Effector CD8-positive, alpha-beta T cell (primary cell): ENCODE measurements at places on chromosomes 4 and X.

- no peak for DNase-seq
These were observed 3.6 kb downstream of the NKX1-1 start for GRCh38 chr4:1402516-1403091.

DNA sequence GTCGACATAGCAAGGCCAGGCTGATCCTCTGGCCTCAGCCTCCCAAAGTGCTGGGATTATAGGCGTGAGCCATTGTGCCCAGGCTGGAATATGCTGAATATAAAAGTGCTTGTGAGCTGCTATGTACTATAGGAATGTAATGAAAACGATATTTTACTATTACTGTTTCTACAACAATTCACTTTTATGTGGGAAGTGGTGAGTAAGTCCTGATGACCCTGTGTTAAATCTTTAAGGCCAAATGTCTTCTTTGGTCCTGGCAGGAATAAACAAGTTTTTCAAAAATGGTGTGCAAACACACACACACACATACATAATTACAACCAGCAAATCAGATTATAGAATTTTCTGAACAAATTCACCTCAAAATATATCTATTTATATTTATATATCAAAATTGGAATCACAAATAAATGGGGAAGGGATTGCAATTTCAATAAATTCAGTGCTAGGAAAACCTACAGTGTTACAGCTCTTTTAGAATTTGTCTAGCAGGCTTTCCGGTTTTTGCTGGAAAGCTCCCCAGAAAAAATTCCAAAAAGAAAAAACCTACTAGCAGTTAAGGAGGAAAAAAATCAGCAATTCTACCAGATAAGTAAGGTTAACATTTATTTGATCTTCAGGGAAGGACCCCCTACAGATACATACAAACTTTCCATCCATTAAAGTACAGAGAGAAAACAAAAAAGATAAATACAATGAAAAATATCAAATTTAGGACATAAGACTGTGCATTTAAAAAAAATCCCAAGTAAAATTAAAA, 17.9 kb downstream of the SMIM14 start:
- no peak for DNase-seq

DNA sequence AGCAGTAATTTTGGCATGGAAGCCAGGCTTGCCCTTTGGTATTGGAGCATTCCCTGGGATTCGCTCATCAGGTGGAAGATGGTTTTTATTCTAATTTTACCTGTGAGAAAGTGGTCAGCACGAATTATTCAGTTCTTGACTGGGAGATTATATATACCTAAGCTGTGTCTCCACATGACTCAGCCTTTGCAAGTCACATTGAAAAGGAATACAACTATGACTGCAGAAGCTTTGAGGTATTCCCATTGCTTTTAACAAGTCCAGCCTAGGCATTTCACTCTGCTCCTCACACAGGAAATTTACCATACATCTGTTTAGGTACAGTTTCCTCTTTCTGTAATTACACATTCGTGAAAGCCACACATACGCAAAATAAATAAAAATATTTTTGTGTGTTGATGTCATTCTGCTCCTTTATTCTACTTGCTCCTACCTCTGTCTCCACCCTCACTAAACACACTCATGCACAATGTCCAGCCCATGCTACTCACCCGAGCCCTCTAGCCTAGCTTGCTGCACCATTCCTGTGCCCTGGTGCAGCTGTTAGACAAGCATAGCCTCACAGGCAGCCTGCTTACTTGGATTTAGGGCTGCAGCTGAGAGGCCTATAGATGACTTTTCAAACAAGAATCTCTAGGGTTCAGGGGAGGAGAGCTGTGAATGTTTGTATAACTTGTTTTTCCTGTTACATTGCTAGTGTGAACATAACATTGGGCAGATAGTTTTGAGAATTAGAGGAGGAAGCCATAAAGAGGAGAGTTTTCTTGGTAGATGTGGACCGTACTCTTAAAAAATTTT, 504.4 kb upstream of the FAT1 start:
- no peak for DNase-seq

DNA sequence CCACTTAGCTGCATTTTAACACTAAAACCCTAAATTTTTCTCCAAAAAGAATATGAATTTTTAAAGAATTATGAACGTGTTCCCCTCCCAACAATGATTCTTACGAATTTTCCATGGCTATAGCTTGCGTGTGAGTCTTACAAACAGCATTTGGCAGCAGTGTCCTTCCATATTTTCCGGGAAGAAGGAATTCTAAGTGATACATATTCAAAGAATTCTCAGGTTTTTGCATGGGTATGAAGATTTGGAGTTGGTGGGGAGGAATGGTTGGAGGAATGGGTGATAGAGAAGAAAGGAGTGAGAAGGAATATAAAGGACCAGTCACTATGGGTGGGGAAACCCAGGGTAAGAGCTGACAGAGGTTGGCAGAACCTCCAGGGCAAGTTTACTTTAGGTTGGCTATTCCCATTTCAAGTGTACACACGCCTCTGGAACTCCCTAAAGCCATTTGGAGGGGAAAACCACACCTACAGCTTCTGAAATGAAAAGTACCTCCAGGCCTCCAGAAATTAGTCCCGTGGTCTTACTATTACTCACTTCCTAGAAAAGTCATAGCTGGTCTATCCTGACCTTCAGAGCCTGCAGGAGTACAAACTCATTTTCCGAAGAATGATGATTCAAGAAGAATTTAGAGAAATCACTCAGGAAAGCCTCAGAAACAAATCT, 420.8 kb upstream of the DIPK2B start:
- no peak for DNase-seq

DNA sequence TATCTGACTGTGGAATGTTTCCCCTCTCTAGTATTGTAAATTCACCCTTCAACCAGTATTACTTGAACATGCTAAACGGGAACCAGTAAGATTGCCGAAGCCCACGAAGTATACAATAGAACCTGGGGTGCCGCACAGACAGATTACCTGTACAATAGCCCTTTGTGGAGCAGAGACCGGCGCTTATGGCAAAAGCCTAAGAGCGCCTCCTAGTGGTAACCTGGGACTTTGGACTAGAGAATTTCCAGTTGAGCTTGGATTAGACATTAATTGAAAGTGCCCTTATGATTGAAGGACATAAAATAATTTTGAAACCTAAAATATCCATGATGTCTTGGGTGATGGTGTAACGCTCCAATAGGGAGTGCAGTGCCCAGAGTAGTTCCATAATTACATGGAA, 14.1 kb downstream of the ZNF157 start:
- DNase-seq, result peak; percentile 54

- DNase-seq, result no peak
These were observed 359.2 kb downstream of the IDS start for GRCh38 chrX:149145845-149146285.

- DNase-seq, result no peak
These were observed 44.7 kb upstream of the IGFBP7 start for GRCh38 chr4:57154926-57155325.

GRCh38 chr4:183300070-183300469, 20.0 kb downstream of the CLDN22 start:
- no peak for DNase-seq

DNA sequence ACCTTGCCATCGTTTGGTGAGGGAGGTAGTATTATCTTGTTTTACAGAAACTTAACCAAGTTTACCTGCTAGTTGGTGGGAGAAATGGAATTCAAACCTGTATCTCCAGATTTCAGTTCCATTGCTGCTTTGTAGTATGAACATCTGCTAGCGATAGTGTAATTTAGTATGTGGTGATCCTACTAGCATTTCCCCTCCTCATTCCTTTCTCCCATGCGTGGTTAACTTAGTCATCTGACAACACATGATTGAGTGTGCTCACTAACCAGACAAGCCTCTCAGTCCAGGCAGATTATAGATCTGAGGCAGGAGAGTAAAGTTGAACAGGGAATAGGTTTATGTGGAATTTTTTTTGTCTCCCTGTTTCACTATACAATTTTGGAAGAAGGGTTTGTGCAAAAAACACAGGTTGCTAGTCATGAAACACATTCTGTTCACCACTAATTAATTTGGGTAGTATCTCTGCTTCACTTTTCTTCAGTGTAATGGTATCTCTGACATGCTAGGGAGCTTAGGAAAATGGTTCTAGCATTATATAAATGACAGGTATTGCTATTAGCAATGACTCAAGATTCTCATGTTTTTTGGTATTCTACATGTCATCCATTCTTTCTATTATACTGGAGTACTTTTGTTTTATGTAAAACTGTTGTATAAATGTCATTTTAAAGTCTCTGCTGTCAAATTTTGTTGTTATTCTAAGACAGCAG, 21.7 kb downstream of the RBPJ start:
- no peak for DNase-seq

DNA sequence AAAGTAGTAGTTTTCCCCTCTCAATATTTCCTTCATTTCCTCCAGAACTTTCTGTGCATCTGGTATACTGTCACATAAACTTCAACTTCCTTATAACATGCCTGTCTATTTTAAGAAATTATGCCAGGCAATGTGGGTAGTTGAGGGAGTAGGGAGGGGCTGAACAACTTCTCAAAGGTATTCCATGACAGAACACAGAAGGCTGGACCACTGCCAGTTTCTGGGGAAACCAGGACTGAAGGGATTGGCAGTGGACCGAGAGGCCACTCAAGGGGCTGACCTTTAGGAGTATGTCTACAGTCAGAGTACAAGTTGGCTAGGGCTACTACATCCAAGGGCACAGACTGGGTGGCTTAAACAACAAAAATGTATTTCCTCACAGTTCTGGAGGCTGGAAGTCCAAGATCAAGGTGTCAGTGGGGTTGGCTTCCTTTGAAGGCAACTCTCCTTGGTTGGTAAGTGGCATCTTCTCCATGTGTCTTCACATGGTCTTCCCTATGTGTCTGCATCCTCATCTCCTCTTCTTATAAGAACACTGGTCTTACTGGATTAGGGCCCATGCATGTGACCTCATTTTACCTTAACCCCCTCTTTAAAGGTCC, 6.9 kb downstream of the SH3RF1 start:
- DNase-seq, result no peak

GRCh38 chr4:114399105-114399504, 199.5 kb upstream of the UGT8 start:
- DNase-seq, result no peak

GRCh38 chr4:2083826-2084160, 24.7 kb downstream of the NAT8L start:
- DNase-seq, result no peak

- no peak for DNase-seq
These were observed 49.4 kb upstream of the RASSF6 start for GRCh38 chr4:73669410-73670183.

GRCh38 chr4:71564775-71565174, 219.1 kb downstream of the GC start:
- DNase-seq, result no peak

DNA sequence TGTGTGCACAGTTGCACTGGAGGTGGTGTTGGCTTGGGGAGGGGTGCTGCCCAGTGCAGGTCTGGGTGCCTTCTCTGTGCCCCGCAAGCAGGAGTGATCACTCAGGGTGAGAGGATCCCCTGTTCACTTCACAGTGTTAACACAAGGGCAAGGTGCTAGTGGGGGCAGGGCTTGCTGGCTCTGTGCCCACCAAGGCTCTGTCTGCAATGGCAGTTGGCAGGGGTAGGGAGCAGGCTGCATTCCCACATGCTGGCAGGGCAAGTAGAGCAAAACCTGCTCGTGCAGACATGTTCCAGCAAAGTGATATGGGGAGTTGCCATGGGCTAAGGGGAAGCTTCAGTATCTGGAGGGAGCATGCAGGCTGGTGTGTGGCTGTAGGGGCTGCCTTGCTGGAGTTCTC, 428.0 kb downstream of the ZNF674 start:
- no peak for DNase-seq

GRCh38 chr4:16083241-16084191, at the start of gene PROM1:
Gene PROM1 (minus strand): TSS chr4:16084023. CDS start chr4:16075906, 8,117 bp downstream.
- DNase-seq, result no peak

- no peak for DNase-seq
These were observed 153.8 kb upstream of the KLF3 start for GRCh38 chr4:38510201-38510600.

DNA sequence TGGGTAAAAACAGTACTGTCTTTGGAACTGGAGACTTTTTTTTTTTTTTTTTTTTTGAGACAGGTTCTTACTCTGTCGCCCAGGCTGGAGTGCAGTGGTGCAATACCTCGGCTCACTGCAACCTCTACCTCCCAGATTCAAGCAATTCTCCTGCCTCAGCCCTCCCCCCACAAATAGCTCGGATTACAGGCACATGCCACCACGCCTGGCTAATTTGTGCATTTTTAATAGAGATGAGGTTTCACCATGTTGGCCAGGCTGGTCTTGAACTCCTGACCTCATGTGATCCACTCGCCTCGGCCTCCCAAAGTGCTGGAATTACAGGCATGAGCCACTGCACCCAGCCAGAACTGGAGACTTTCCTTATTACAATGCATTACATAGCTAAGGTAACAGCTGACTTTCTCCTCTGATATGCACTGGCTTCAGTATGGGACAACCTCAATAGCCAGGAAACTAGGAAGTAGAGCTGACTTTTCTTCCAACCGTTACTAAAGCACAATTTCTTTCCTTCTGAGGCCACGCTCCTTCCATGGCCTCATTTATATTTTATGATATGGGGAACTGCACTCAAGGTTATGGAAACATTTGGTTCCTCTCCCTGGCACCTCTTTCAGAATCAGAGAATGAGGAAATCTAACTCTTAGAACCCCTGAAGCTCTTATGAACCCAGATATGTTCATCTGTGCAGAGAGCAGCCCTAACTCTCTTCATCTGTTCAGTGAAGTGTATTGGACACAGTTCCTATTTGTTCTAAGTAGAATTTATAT, 53.5 kb upstream of the FAM9B start:
- no peak for DNase-seq

DNA sequence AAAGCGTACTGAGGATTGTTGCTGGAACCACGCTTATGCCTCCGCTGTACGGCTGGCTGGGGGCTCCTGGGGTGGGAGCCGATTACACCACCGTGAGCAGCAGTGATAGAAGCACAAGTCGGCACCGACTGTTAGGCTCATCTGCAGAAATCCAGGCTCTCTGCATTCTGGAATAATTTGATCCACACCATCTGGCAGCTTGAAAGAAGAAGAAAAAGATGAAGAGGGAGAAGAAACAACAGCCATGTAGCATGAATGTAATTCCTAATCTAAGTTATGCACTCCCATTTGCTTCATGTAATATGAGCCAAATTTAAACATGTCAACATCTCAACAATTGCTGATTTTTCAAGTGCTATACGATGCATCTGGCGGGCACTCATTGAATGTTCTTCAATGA, 84.6 kb upstream of the DHX15 start:
- DNase-seq, result no peak
